Naive thymus-derived CD4-positive, alpha-beta T cell (primary cell): ENCODE measurements at places on chromosomes 2 and 18. TPM values are rescaled to one million over a fixed set of nuclear protein-coding genes. Genes with fewer than 3 reads are reported as not detected.

Gene GALR1
- not detected for total RNA-seq

GRCh38 chr2:195533771-195534642, 123.0 kb upstream of the SLC39A10 start:
- DNase-seq, result peak; percentile 28
- H3K4me1 ChIP-seq, result peaks cover 70% of the 10 kb centered on the region
- H3K27me3 ChIP-seq, result no peaks in the 10 kb centered on the region
- H3K36me3 ChIP-seq, result no peaks in the 10 kb centered on the region

DNA sequence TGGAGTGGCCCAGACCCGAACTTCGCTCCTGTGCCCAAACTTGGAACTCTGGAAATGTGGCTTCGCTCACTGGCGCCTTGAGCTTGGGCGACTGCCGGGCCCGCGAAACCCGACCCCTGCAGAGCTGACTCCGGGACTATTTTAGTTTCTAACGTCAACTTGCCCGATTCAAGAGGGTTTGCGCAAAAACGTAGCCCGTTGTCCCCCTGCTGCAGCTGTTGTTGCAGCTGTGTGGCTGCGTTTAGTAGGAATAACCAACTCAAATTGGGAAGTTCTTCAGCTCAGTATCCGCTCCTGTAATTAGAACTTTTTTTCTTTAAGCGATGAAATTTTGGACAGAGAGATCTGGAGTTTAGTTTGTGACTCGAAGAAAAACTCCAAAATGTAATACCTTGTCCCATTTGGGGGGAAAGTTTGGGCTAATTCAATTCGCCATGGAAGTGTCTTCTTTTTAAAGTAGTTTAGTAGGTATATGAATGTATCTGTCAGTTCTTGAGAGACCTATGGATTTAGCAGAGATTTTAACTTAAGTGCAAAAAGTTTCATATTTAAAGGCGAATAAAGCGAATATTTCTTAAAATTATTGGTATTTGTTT, 559 bp downstream of the MYL12A start:
- peaks cover 10% of the 10 kb centered on the region for H3K36me3 ChIP-seq
- no peaks in the 10 kb centered on the region for H3K27me3 ChIP-seq
- H3K4me3 ChIP-seq, result peak overlapping the region; percentile 97
- H3K27ac ChIP-seq, result peak overlapping the region; percentile 80
- DNase-seq, result no peak
- H3K4me1 ChIP-seq, result peaks cover 33% of the 10 kb centered on the region

GRCh38 chr2:67631483-67631882, 234.3 kb downstream of the ETAA1 start:
- no peaks in the 10 kb centered on the region for H3K27me3 ChIP-seq
- H3K4me3 ChIP-seq, result no peak overlapping the region
- no peaks in the 10 kb centered on the region for H3K36me3 ChIP-seq
- no peaks in the 10 kb centered on the region for H3K4me1 ChIP-seq
- no peak for DNase-seq

DNA sequence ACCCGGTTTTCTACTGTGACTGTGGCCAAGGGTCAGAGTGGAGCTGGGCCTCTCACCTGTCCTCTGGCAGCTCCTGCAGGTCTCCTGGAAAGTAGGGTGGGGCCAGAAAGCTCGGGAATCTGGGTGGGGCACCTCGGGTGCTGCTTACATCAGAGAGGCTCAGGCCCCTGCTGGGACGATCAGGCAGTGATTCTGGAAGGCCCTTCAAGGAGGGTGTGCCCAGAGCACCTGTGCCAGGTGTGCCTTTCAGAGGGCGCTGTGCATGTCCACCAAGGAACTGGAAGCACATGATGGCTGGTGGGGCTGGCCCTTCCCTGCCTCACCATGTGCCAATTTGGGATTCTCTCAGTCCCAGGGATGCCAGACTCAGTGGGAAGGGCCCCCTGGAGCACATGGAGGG, 44.0 kb downstream of the ATP6V1C2 start:
- H3K27me3 ChIP-seq, result no peaks in the 10 kb centered on the region
- no peak for DNase-seq
